GM12864 (cell line): ENCODE measurements at places on chromosomes 11 and 22.
A peak's percentile ranks its signal among the peaks of the same experiment; 100 is the strongest.

- no peak for DNase-seq
Measured at GRCh38 chr11:9796266-9796665, 132.4 kb downstream of the SWAP70 start.

- DNase-seq, result no peak
Measured at GRCh38 chr11:63666874-63667273, 4.3 kb downstream of the ATL3 start.

DNA sequence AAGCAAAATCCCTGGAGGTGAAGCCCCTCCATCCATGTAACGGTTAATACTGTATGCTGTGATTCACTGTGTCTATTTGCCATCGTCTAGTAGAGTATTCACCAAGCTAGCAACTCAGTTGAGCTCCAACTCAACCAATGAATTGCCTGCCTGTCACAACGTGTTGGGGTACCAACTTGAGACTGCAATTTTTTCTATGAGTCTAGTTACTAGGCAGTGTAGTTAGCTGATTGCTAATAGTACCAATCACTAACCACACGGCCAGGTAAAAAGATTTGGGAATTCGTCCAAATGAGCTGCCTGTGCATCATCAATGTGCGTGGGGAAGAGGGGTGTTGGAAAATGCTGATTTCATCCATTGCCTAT lies 1.0 kb upstream of the BTG4 start:
- no peak for DNase-seq

- DNase-seq, result no peak
Measured at GRCh38 chr11:4645974-4646373, 2.2 kb downstream of the OR51E1 start.

- no peak for DNase-seq
Measured at GRCh38 chr11:34343153-34343552, 14.7 kb downstream of the ABTB2 start.

GRCh38 chr22:49850021-49850911 lies 3.4 kb upstream of the ZBED4 start:
- no peak for DNase-seq

GRCh38 chr22:32896891-32897290 lies 95.4 kb downstream of the TIMP3 start:
- DNase-seq, result no peak

DNA sequence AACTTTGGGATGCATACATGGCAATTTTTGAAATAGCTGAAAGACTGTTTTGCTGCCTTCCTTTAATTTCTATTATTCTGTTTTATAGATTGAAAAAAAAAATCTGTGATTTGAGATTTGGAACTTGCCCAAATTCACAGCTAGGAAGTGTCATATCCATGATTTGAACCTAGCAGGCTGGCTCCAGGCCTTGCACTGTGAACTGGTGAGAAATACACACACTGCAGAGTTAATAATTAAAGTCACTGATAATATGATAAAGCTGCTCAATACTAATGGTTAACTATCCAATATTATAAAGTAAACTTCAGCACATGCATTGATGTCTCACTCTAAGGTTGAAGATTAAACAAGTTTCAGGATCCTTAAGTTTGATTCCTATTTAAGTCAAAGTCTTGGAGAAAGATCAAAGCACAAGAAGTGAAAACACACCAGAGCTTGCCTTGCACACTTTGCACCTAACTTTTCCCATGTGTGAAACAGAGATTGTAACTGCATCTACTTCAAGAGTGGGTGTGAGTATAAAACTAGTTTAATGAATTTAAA lies 150.6 kb upstream of the CCDC179 start:
- DNase-seq, result no peak

- no peak for DNase-seq
Measured at GRCh38 chr11:2089536-2090165, 49.5 kb downstream of the IGF2 start.

GRCh38 chr11:55732936-55733335 lies 40.3 kb upstream of the OR5D13 start:
- no peak for DNase-seq

DNA sequence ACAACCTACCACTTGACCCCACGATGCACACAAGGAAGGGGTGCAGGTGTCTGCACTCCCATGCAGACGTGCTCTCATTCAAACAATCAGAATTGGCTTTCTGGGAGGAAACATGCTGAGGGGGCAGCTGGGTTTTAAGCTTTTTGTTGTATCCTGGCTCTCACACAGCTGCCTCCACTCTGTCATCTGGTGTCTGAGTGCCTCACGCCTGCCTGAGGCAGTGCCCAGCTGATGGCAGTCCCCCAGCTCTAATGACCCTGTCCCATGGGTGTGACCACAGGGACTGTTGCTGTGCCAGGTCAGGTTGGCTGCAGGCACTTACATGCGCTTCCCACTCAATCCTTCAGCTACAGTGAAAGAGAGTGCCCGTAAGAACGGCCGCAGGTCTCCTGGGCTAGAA lies 53.7 kb downstream of the ARFGAP3 start:
- DNase-seq, result no peak

DNA sequence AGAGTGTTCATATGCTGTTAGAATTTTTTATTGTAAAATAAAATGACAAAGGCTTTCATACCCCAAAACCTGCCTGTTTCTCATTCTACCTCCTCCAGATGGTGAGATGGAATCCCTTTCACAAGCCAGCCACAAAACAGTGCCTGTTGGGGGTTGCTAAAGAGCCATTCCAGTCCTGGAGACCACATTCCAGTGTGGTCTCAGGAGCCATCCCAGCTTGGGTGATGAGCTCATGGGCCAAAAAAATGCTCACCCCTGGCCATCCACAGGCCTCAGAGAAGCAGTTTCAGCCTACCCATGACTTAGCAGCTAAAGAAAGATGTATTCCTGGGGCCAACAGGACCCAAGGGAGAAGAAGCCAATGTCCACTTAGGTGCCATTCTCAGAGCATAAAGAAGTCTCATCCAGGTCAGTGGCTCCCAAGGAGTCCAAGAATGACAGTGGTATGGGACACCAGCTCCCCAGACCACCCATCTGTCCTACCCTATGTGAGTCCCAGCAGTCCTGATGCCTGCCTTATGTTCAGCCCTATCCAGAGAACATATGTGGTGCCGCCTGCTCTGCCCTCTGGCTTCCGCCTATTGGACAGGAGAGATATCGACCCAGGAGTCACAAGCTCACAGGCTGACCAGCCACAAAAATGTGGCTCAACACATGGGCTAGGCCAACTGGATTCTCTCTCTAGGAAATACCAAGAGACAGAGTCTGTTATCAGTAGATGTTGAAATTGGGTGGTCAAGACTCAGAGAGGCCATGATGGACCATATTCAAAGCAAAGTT lies 26.4 kb downstream of the C11orf91 start:
- no peak for DNase-seq

DNA sequence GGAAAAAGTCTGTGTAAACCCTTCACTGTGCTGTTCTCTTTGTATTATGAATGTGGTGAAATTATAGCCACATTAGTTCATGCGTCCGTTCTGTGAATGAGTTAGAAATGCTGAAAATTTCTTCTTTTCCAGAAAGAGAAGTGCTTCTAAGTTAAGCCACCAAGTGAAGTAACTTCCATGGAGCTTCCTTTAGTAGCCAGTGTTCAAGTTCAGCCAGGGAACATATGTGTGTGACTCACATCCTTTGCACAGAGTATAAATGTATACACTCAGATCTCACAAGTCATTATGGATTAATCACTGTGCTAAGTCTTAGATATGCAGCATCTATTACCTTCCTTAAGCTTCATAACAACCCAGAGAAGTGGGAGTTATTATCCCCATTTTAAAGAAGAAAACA lies 3.1 kb upstream of the MMP8 start:
- DNase-seq, result no peak

GRCh38 chr22:49536571-49537131 lies 291.0 kb downstream of the BRD1 start:
- no peak for DNase-seq

DNA sequence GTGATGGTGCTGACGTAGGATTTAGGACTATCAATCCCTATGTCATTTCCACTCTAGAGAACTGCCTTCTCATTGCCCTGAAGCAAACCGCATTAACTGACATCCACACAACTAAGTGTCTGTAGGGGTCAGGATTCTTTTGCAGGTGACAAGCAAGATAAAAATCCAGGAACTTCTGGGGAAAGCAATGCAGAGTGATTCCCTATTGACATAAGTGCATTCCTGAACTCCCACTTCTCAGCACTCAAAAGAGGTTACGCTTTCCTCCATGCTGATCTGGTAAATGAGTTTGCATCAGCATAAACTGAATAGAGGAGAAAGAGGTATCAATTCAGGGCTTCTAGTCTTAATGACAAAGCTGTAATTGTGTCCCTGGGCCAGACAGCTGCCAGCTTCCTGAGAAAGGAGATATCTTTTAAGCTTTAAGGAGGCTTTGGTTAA lies 224.6 kb upstream of the ISX start:
- no peak for DNase-seq

- no peak for DNase-seq
Measured at GRCh38 chr11:34819740-34820482, 96.3 kb downstream of the APIP start.

DNA sequence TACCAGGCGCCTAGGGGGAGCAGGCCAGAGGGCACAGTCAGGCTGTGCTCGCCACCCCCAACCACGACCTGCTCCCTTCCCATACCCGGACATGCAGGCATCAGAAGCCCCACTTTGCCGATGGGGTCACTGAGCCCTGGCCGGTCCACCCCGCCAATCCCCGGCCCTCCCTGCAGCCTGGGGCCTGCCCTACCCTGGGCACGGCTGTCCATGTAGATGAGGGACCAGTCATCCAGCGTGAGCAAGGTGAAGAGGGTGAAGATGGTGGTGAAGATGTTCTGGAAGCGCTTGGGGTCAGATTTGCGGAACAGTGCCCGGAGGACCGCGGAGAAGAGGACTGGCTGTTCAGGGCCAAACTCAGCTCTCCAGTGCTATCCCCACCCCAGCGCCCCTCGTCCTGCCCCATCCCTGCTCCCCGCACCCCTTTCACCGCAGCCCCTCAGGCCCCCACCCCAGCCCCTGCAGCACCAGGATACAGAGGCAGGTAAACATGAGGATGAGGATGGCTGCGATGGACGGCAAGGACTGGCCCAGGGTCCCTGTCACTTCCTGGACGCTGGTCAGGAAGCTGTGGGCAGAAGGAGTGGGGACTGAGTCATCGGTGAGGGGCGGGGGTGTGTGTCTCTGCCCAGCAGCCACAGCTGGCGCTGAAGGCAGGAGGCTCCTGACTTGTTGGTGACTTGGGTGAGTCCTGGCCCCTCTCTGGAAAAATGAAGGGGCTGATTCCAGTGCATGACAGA lies 5.5 kb downstream of the CATSPER1 start:
- DNase-seq, result no peak

GRCh38 chr11:1703146-1703545 lies 6.2 kb downstream of the KRTAP5-6 start:
- no peak for DNase-seq

GRCh38 chr11:10459029-10459970 lies 4.2 kb downstream of the AMPD3 start:
- DNase-seq, result peak; percentile 74

DNA sequence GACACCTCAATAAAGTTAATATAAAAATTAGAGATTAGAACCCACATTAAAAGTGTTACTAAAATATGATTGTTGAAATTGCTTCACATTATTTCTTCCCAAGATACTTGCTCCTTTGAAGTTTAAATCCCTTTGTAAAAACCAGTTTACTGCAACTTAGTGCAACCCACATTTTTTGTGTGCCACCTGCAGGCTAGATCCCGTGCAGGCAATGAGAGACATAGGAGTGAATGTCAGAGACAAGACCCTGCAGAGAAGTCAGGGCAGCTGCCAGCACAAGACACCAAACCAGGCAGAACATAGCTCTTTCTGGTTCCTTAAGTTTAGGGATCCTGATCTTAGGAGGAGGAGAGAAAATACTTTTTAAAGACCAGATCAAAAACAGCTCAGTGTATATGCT lies 142.8 kb upstream of the MTNR1B start:
- DNase-seq, result no peak

DNA sequence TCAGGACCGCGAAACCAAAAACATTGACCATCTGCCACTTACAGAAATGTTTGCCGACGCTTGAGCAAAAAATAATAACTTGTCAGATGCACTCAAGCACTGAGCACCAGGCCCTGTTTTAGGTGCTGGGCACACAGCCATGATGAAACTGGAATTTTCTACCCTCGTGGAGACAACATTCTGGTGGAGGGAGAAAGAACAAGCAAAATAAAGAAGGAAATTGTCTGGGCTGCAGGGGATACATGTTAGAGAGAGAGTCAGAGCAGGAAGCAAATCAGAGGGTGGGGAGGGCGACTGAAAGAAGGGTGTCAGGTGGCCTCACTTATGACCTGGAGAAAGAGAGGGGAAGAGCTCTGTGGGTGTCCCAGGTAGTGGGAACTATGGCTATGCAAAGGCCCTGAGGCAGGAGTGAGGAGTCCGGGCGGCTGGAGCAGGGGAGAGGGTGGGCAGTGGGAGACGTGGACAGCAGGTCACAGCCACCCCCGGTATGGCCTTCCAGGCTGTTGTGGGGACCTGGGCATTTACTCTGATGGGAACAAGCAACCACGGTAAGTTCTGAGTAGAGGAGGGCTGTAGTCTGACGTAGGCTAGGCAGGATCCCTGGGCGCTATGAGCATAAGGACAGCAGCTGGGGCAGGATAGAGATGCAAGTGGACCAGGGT lies 78.8 kb downstream of the MYEOV start:
- DNase-seq, result no peak

DNA sequence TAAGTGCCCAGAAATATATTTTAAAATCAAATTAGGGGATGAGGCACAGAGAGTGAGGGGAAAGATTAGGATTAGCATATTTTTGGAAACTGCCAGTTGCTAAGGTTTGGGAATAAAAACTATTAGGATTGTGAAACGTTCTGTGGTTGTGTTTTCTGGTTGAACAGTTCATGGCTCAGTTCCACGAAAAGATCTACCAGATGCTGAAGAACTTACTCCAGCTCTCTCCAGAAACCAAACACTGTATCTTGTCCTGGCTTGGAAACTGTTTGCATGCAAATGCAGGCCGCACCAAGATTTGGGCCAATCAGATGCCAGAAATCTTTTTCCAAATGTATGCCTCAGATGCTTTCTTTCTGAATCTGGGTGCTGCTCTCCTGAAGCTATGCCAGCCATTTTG lies 15.3 kb downstream of the UBE4A start:
- no peak for DNase-seq

- no peak for DNase-seq
Measured at GRCh38 chr11:94557421-94557820, 9.7 kb upstream of the PIWIL4 start.

- DNase-seq, result no peak
Measured at GRCh38 chr11:46309814-46310259, 32.4 kb downstream of the CREB3L1 start.

DNA sequence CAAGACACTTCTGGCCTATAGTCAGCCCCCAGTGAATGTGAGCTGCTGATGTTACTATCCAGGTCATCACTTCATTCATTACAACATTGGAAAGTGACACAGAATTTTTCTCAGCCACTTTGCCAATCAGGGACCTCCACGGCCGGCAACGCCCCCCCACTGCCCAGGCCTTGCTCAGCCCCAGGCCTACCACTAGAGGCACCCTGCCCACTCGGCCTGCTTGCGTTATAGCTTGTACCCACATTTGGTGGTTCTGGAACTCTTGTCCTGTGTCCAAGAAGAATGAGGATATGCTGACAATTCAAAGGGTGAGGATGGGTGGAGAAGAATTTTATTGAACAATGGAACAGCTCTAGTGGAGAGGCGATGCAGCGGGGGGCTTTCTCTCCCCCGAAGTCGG lies 96.2 kb downstream of the TSPAN18 start:
- no peak for DNase-seq
